ENCODE measurements at places on chromosomes 16 and 17. TPM values are rescaled to one million over a fixed set of nuclear protein-coding genes. Genes with fewer than 3 reads are reported as not detected.

Gene SLFN14
- total RNA-seq = not detected

Gene DPEP3
- not detected for total RNA-seq

Gene LRRC46
- not detected for total RNA-seq

Gene SCARF1
- total RNA-seq = 26.3 TPM

Gene TRAF4
- total RNA-seq = 26.5 TPM

Gene CDK3
- 3.2 TPM for total RNA-seq

Gene SULT1A4
- 9.6 TPM for total RNA-seq

Gene ZNF768
- 30.7 TPM for total RNA-seq

Gene GEMIN4
- total RNA-seq = 22.3 TPM

Gene NGFR
- 41.7 TPM for total RNA-seq

Gene KRT9
- not detected for total RNA-seq

- DNase-seq = no peak
These were observed 5.5 kb upstream of the SLC7A5 start for GRCh38 chr16:87874639-87875427.

- DNase-seq = no peak
These were observed 248.6 kb upstream of the GSE1 start for GRCh38 chr16:85364323-85365040.

GRCh38 chr17:76318586-76318985 lies 10.5 kb upstream of the QRICH2 start:
- DNase-seq = no peak

GRCh38 chr16:84782846-84783245 lies 36.9 kb upstream of the CRISPLD2 start:
- no peak for DNase-seq

GRCh38 chr16:72740347-72740746 lies 307.6 kb downstream of the ZFHX3 start:
- DNase-seq = no peak

DNA sequence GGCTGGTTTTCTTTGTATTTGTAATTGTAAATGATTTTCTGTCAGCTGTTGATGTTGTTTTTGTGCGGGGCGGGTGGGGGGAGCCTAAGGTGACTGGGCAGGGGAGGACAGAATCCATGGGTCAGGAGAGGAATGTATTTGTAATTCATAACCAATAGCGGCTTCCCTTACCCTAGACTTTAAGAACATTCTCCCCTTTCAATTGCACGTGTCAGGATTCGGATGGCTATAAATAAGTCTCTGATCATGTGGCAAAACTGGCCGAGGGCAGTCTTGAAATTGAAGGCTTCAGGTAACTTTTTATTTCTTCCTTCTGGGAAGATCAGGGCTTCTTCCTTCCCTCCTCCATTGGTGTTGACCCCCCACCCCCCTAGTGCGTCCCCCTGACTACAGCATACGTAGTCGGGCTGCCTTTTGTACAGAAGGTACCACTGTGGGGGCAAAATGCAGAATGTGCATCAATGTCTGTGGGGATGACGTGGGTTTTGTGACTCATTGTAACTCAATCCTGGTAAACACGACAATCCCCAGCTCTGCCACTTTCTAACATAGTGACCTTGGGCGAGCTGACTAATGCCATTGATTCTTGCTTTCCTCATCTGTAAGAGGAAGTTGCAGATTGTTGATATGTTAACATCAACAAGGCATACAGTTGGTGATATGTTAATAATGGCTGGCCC lies 16.2 kb downstream of the MARCHF10 start:
- DNase-seq = no peak

GRCh38 chr16:56748826-56749225 lies 18.9 kb downstream of the NUP93 start:
- DNase-seq = no peak

DNA sequence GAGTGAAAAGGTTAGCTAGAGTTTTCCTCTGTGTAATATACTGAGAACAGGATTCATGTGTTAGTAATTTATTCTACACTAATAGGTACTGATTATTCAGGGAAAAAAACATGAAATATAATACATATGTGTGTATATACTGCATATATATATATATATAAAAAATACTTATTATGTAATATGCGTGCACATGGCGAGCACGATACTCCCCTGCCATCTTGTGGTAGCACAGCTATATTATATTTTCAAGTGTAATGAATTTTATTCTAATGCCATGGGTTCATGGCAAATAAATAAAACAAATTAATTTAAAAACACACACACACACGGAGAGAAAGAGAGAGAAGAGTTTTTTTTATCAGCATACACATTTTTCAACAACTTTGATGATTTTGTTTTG lies 460.6 kb downstream of the KCNJ2 start:
- no peak for DNase-seq

DNA sequence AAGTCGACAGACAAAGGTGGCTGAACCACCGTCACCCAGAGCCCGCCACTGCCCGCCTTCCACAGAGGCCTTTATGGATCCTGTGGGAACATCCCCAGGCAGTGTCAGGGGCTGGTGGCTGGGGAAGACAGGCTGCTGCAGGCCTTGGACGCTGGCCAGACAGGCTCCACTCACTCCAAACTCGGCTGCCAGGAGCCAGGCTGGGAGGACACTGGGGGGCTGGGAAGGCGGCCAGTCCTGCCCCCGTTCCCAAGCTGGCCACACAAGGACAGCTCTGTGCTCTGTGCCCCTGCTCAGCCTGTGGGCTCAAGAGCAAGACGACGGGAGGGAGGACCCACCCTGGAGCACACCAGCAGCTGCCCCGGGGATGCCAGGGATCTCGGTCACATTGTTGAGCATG lies 7.6 kb upstream of the LCAT start:
- no peak for DNase-seq

DNA sequence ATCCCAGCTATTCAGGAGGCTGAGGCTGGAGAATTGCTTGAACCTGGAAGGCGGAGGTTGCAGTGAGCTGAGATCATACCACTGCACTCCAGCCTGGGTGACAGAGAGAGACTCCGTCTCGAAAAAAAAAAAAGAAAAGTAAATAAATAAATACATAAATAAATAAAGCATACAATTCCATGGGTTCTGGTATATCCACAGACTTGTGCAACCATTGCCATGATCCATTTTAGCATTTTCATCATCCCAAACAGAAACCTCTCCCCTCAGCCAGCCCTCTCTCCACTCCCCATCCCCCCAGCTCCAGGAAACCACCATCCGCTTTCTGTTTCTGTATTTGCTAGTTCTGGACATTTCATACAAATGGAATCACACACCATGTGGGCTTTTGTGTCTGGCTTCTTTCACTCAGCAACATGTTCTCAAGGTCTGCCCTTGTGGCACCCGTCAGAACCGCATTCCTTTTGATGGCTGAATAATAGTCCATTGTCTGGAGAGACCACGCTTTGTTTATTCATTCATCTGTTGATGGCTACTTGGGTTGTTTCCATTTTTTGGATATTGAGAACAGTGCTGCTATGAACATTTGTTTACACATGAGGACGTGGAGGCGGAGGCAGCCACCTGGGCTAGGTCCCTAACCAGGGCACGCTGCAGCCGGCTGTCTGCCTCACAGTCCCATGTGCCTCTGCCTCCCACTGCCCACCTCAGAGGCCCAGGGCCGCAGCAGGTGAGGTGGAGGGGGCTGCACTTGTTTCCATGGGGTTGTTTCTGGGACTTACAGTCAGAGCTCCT lies 76.2 kb downstream of the NT5M start:
- DNase-seq = no peak

DNA sequence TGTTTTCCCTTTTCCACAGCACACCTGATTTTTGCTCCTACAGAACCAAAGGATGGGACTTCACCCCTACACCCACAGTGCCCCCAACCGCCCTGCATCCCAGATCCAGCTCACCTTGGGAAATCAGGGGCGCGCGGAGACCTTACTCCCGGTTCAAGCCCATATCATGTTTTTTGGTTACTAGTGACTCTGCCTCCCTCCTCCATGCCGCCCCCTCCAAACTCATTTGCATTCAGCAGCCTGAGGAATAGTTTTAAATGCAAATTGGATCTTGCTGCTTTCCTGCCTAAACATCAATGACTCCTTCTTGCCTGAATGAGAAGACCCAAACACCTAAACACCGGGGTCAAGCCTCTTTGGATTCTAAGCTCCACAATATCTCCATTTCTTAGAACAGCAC lies 331.8 kb downstream of the TMEM114 start:
- no peak for DNase-seq

- DNase-seq = no peak
These were observed 387.3 kb upstream of the CDH11 start for GRCh38 chr16:65509172-65509571.

- DNase-seq = no peak
These were observed 467.8 kb downstream of the MAF start for GRCh38 chr16:79132701-79133100.

GRCh38 chr17:48012151-48012520 lies 25.5 kb downstream of the COPZ2 start:
- DNase-seq = no peak

DNA sequence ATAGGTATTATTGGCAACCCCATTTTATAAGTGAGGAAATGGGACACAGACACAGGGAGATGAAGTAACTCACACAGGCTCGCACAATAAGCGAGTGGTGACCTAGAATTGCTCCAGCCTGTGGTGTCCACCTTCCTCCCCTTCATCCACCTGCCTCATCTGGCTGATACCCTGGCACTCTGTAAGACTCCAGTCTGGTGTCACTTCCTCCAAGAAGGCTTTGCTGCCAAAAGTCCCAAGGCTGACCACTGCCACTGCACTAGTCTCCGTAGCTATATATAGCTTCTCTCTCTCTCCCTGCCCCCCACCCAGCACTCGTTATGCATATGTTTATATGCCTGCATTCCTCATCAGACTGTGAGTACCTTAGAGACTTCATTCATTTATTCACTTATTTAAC lies 66.1 kb upstream of the SREBF1 start:
- no peak for DNase-seq

DNA sequence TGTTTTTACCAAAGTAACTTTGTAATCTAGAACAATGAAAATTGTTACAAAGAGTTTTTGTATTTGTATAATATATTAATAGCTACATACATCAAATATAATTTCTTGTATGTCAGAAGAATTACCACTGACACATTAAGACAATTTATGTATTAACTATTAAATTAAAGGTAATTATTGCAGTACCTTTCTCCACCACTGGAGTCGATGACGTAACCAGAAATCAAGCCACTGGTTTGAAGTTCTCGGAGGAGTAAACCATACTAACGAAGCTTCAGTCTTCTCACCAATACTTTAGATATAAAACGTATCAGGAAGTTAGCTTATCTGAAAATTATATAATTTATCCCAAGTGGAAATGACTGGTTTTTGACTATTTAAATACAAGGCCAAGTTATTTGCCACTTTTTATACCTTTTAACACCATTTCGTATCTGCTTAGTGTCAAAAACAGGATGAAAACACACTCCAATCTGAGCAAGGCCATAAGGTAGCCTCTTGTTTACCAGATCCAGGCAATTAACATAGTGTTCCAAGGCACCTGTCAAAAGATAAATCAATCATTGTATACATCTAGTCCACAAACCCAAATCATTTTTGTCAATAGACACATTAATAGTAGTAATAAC lies 4.3 kb downstream of the POLG2 start:
- DNase-seq = no peak

DNA sequence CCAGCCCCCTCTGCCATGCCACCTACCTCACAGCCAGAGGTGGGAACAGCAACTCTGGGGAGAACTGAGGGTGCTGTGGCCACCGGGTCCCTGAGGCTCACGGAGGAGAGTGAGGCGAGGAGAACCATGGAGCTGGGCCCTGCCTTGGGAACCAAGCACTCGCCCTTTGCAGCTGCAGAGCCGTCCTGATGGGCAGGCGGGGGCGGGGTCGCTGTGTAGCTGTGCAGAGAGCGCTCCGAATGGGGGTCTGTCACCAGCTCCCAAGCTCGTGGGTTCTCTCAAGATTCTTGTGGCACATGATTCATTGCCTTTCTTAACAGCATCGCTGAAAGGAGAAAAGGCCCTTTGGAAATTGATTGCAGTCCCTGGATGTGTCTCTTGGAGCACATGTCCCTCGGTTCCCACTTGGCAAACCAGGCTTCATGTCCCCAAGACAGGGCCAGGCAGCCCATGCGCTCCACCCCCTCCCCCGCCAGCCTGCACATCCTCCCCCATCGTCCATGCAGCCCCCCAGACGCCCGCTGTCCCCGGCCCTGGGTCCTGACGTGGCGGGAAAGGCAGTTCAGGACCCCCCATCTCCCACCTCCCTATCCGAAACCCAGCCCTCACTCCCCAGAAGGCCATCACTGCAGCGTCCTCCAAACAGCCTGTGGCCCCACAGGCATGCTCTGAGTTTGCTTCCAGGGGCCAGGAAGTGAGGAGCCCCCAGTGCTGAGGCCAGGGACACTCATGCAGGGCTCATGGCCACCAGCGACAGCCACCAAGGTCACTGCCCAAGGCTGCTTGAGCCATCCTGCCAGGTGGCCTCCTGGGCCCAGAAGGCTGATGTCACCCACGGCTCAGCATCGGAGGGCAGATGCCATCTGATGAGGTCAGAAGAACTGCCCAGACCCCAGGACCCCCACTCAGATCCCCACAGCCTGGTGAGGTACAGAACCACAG lies 20.6 kb upstream of the CHMP6 start:
- no peak for DNase-seq

DNA sequence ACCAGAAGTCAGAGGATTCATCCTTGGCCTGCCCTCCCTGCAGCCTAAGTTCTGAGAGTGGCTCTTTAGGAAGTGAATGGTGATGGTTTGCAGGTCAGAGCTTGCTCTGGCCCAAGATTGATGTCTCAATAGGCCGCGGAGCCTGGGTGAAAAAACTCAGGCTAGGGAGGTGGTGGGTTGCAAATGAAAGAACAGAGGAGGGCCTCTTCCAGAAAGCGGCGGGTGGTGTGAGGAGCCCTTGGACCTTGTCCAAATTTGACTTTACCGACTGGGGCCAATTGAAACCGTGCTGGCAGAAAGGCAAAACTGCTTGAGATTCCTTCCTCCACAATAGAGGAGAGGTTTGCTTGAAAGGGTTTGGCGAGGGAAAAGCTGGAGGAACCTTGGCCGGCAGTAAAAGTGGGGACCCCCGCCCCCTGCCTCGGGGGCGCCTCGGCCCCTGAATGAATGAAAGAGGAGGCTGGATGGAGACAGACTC lies 331.3 kb downstream of the SEC14L1 start:
- DNase-seq = no peak

DNA sequence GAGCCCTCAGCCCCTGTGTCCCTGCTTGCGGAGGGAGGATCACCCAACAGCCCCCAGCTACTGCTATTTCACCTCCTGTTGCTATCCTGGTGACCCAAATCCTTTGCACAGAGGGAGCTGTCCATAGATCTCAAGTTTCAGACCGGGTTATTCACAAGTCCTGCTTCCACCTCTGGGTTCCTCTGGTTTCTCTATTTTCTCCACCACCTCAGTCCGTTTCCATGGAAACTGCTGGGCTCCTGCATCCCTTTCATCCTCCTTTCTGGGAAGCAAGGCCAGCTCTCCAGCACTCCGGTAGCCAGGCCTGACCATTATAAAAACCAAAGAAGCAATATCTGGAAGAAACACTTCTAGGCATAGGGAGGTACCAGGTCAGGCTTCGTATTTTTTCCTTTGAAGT lies 4.8 kb upstream of the CALB2 start:
- no peak for DNase-seq
